Stimulated activated CD8-positive, alpha-beta memory T cell treated with anti-CD3 and anti-CD28 coated beads, Interleukin-7, amount 100 ng/mL, for 1 hour (primary cell): ENCODE measurements at places on chromosomes 11 and 22.

DNA sequence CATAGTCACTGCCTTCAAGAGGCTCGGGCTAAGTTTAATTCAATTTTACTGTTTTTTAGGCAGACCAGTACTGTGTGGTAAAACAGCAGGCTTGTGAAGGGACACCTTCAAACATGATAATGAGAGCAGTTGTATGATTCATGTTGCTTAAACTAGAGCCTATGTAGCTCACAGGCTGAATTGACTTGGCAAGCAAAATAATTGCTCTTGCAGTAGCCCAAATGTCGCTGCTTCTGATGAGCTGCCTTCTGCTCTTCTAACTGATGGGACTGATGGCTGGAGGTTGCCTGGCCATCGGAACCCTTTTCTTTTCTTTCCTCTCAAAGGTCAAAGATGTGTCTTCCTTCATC lies 137.6 kb downstream of the MAML2 start:
- no peak for DNase-seq

DNA sequence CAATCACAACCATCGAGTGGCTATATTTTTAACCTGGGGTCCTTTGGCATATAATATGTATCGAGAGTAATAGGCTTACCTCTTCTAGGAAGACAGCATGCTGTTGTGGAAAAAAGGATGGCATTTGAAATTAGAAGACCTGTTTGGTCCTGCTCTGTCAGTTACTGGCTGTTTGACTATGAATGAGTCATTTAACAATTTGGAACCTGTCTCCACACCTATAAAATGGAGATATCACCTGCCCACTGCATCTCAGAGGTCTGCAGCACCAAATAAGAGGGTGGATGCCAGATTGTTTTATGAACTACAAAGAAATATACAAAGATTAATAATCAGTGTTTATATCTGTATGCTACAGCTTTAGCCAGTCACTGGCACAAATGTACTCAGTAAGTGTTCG lies 60.8 kb downstream of the SLC25A17 start:
- DNase-seq: no peak

DNA sequence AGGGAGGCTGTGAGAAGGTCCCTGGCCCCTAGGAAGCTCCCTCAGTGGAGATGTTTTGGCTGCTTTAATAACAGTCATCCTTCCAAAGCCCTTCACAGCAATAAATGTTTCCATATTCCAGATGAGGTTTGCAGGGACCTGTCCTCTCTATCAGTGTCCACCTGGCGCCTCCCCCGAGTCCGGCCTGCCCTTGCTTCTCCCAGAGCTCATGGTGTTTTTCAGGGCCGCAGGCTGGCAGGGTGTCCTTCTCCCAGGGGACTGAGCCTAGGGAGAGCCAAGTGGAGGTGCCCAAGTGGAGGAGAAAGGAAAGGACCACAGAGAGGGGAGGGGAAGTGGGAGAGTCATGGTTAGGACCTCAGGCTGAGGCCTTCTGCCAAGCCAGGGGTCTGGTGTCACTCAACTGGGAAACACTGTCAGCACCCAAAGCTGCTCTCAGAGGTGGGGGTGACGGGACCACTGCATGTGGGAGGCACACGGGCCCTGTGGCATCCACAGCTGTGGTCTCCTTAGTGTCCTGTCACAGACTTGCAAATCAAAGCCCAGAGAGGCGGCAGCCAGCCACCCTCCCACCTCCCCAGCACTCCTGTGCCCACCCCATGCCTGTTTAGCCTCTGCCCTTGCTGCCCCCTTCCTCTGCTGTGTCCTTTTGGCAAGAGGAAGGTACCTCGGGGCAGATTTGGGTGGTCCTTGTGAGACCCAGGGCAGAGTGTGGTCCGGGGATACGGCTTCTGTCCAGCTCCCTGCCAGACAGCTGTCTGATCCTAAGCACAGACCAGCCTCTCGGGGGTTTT lies 6.4 kb downstream of the DERL3 start:
- no peak for DNase-seq

- DNase-seq: no peak
These were observed 82.5 kb downstream of the ZNF280B start for GRCh38 chr22:22425783-22426624.

DNA sequence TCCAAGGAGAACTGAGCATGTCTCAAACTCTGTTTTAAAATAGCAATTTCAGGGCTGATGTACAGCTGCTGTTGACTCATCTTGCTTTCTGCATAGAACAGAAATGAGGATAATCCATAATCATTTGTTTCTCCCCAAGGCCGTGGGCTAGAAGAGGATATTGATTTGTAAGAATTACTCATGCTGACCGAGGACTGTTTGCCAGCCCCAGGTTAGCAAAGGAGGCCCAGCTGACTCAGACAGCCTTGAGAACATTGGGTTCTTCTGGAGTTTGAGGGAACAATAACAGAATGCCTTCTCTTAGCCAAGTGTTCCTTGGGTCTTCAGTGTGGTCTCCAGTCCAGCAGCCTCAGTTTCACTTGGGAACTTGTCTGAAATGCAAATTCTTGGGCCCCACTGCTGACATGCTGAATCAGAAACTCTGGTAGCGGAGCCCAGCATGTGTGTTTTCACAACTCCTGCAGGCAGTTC lies 92.0 kb downstream of the ZC3H12C start:
- no peak for DNase-seq

DNA sequence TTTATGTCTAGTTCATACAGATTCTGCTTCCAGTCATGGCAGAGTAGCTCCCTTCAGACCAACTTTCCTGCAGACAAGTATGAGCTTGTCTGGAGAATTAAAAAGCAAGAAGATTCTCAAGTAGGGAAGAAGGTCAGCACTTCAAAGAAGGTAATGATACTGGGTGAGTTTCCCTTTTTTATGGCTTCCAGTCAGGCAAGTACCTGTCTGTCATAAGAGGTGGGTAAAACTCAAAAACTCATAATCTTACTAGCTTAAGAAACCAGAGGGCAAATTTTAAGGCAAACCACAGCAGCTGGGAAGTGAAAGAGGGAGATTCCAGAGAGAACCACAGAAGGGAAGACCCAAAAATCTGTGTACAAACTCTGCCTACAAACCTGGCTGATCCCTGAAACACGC lies 54.2 kb downstream of the DENND5A start:
- DNase-seq: no peak

DNA sequence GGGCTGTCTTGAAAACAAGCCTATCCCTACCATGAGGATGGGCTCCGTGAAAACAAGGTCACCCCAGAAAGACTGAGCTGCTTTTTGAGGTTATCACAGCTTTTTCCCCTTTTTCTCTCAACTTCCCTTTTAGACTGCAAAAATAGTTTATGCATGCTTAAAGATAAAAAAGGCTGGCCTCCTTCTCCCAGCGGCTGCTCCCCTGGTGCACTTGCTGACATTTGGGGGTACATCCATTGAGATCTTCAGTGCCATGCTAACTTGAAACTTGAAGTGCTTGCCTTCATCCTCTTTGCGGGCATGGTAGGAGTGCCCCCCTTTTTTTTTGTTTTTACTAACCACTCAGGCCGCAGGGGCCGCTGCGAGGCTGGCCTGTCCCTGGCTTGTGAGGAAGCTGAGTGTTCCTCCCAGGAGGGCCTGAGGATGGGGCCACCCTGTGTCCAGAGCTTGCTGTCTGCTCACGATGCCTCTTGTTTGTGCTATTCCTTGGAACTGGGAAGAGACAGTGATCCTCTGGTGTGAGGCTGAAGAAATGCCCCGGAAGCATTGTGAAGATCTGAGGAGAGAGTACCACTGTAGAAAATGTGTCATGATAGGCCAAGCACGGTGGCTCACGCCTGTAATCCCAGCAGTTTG lies 2.2 kb downstream of the TANGO2 start:
- DNase-seq: no peak

GRCh38 chr11:77592727-77593126 lies 3.0 kb downstream of the AQP11 start:
- no peak for DNase-seq

DNA sequence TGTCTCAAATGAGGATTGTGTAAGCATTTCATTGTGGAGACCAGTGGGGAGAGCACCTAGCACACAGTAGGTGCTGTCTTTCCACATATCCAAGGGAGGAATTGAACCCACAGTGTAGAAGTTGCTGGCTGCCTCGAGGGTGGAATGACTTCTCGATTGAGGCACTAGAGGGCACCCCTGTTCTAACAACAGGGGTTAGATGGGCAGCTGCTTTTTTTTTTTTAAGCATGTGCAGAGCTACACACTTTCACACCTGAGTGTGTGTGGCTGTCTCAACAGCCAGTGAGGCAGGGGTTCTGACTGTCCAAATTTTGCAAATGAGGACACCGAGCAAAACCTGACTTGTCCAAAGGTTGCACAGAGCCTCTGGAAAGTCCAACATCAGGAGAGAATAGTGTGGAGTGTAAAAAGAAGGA lies 118.2 kb upstream of the CRYBB3 start:
- no peak for DNase-seq

GRCh38 chr11:100205926-100206325 lies 481.2 kb upstream of the ARHGAP42 start:
- no peak for DNase-seq

DNA sequence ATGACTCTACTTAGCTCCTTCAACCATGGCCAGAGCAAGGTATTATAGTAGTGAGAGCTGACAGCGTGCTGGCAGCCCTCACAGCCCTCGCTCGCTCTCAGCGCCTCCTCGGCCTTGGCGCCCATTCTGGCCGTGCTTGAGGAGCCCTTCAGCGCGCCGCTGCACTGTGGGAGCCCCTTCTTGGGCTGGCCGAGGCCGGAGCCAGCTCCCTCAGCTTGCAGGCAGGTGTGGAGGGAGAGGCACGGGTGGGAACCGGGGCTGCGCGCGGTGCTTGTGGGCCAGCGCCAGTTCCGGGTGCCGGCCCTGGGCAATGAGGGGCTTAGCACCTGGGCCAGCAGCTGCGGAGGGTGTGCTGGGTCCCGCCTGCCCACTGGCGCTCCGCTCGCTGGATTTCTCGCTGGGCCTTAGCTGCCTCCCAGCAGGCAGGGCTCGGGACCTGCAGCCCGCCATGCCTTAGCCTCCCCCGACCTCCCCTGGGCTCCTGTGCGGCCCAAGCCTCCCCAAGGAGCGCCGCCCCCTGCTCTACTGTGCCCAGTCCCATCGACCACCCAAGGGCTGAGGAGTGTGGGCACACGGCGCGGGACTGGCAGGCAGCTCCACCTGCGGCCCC lies 63.1 kb downstream of the SPATA19 start:
- no peak for DNase-seq

DNA sequence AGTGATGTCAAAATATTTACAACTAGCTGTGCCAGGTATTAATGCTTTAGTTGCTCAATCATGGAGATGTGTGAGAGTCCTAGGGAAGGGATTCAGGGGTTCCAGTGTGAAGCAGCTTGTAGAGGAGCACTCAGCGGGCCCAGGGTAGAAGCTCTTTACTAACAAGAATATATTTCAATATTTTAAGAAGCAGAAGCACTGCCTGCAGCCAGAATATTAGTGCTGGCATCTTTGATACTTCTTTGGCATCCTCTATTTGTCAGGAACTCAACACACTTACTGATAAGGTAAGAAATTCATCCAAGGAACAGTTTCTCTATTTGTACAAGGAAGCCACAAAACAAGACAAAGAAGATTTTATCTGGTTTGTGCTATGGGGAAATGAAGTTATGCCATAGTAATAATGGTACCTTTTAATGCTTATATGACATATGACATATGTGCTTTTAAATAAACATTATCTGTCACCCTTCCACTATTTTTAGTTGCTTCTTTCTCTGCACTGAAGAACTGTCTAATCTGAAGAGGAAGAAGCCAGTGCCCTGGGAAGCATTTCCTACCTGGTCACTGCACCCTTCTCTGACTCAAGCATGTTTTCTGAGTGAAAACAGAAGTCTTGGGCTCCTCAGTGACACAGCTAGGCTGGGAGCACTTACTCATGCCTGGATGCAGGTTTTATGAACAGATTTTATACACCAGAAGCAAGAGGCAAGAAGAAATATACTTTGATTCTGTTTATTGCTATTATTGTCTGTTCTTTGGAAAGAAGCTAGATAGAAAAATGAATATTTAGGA lies 388.1 kb upstream of the CCDC90B start:
- DNase-seq: no peak

DNA sequence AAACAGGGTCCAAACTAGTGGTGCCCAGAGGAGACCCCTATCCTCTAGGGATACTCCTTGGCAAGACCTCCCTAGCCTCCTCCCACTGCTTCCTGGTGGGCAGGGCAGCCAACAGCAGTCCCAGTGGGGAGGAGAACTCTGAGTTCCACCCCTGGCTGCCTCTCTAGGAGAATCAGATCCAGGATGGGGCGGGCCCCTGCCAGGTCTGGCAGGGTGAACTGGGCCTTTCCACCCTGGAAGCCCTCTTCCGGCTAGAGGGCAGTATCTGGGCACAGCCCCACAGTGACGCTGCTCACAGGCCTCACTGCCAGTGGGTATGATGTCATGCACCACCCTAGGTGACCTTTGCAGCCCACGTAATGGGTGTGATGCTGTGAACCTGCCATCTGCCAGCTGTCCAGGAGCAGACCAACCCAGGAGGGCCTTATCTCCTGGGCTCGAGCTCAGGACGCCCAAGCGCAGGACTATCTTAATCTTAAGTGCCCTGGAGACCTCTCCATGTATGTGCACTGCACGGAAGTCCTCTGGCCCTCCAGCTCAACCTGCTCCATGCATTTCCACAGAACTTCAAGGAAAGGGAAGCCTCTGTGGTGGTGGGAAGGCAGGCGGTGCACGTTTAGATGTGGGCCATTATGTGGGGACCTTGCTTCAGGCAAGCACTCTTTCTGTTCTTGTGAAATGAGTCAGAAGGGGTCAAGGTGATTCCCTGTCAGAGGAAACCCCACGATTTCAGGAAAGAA lies 31.8 kb upstream of the FCHSD2 start:
- no peak for DNase-seq

GRCh38 chr11:112961751-112962578 lies 745 bp downstream of the NCAM1 start:
- DNase-seq: no peak

DNA sequence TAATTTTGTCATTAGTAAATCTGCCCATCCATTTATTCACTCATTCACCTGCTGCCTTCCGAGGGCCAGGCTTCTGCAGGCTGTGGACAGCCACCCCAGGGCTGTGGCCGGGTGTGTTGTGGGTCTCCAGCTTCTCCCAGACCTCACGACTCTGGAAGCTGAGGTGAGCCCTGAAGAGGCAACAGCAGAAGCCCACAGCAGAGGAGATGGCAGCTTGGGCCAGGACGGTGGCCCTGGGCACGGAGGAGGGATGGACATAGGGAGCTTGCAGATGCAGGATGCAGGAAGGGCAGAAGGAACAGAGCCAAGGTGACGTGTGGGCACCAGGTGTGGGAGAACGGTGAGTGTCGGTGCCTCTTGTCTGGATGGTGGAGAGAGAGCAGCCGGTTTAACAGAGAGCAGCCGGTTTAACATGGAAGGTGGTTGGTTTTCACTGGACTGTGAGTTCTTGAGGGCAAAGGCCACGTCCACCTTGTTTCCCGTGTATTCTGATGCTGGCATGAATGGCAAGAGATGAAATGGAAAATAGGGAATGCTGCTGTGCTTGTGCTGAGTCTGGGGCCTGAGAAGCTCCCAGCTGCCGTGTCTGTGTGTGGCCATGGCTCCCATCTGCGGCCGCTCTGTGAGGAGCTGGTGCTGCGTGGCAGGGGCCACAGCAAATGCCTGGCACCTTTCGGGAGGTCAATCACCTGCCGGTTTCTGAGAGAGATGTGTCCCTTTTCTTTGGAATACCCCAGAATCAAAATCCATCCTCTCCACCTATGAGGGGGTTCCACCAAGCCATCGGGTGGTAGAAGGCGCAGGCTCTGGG lies 669.9 kb downstream of the BRD1 start:
- no peak for DNase-seq

- no peak for DNase-seq
These were observed 76.9 kb upstream of the CADM1 start for GRCh38 chr11:115580927-115581680.

GRCh38 chr11:120180551-120181232 lies 30.1 kb upstream of the OAF start:
- no peak for DNase-seq

- no peak for DNase-seq
These were observed 71.1 kb downstream of the LARGE2 start for GRCh38 chr11:45993531-45994001.
